ENCODE measurements at places on chromosomes 2 and 18.

- DNase-seq = no peak
Measured at GRCh38 chr18:47758000-47758399, 172.5 kb downstream of the SMAD2 start.

GRCh38 chr2:222038067-222038802, 260.6 kb downstream of the PAX3 start:
- no peak for DNase-seq

- no peak for DNase-seq
Measured at GRCh38 chr2:132517386-132517785, 100.8 kb downstream of the GPR39 start.

DNA sequence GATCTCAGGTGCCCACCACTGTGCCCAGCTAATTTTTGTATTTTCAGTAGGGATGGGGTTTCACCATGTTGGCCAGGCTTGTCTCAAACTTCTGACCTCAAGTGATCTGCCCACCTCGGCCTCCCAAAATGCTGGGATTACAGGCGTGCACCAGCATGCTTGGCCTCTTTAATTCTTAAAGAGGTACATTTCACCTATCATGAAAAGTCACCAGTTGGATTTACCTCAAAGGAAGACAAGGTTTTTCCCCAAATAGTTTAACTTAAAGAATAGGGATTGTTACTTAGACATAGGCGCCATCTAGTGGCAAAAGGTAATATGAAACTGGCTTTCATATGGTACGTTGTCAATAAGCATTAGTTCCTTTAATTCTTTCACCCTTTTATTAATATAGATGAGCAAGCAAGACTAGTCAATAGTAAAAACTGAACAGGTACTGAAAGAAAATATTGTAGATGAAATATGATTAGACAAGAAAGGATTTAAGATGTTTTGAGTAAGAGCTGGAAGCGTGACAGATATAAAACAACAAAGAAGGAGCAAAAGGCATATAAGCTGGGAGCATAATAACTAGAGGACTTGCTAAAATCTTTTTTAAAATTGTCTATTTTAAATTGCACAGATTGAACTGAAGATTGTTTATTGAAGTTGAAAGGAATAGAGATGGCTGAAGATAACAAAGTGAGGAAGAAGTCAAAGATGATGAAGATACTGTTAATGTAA, 35.0 kb upstream of the PSMD14 start:
- peak; percentile 16 for DNase-seq

DNA sequence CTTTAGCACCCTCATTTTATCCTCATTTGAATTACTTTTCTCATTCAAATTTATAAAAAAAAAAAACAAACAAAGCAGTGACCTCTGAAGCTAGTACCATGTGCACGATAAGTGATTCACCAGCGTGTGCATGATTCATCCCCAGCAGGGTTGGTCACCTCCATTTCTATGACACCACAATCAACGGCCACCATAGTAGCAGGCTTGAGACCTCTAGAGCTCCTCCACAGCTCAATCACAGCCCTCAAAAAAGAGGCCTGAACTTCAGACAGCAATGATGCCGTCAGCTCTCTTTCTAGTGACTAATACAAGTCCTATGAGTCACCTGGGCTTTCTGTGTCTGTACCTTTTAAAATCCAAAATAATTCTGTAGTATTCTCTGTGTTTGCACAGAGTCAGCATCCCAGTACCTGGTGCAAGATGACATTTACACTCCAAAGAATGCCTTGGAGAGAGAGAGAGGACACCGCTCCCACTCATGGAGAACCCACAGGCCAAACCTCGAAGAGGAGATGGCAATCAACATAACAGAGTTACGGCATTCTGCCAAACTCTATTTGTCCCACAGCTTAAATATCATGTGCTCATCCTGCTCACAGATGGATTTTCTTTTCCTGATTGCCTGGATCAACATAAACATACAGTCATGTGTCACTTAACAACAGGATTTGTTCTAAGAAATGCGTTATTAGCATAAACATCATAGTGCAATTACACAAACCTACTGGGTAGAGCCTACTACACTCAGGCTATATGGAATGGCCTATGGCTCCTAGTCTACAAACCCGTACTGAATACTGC, 58.7 kb downstream of the L3MBTL4 start:
- DNase-seq = no peak

- no peak for DNase-seq
Measured at GRCh38 chr18:42604820-42605219, 510.7 kb downstream of the RIT2 start.

- DNase-seq = peak; percentile 48
Measured at GRCh38 chr18:62982600-62983251, 267.4 kb downstream of the PHLPP1 start.

GRCh38 chr18:6194640-6195039, 220.1 kb downstream of the L3MBTL4 start:
- no peak for DNase-seq

- no peak for DNase-seq
Measured at GRCh38 chr2:160358046-160358445, 135.6 kb downstream of the RBMS1 start.

GRCh38 chr18:70295192-70296188, 6.6 kb downstream of the SOCS6 start:
- DNase-seq = no peak

DNA sequence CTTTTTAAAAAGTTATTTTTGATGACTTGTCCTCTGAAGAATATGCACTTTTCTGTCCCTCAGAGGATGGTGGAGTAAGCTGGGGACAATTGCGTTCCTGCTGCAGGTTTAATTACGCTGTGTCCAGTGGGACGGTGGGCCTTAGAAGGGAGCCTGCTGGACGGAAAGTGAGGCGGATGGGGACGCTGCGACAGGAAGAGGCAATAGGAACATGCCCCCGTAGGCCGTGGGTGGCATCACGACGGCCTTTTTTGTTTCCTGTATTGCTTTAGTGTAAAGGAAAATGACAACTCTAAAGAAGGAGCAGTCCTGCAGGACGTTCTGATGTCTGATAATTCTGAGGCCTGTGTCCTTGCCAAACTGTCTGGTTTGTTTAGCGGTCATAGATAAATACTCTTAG, 121.6 kb downstream of the NFATC1 start:
- DNase-seq = no peak

- DNase-seq = no peak
Measured at GRCh38 chr2:86275384-86275799, 62.0 kb downstream of the REEP1 start.
